Adrenal gland (tissue), 19 donors: ENCODE measurements at places on chromosomes 11 and 22. TPM values are rescaled to one million over a fixed set of nuclear protein-coding genes. Genes with fewer than 3 reads are reported as not detected.

- DNase-seq, result no peak
These were observed 476.9 kb downstream of the MIAT start for GRCh38 chr22:27134315-27134701.

- no peak for DNase-seq
These were observed 17.9 kb downstream of the TTC17 start for GRCh38 chr11:43376594-43376993.

- peak; percentile 79 for DNase-seq
These were observed 1.4 kb downstream of the CDC42BPG start for GRCh38 chr11:64842851-64843685.

The PITPNM1 gene
- total RNA-seq, result 78.6 TPM

The C11orf16 gene
- not detected for total RNA-seq

The CLCF1 gene
- total RNA-seq, result 1.5 TPM

- peak; percentile 68 for DNase-seq
These were observed 6.2 kb upstream of the RGL4 start for GRCh38 chr22:23684561-23685031.

DNA sequence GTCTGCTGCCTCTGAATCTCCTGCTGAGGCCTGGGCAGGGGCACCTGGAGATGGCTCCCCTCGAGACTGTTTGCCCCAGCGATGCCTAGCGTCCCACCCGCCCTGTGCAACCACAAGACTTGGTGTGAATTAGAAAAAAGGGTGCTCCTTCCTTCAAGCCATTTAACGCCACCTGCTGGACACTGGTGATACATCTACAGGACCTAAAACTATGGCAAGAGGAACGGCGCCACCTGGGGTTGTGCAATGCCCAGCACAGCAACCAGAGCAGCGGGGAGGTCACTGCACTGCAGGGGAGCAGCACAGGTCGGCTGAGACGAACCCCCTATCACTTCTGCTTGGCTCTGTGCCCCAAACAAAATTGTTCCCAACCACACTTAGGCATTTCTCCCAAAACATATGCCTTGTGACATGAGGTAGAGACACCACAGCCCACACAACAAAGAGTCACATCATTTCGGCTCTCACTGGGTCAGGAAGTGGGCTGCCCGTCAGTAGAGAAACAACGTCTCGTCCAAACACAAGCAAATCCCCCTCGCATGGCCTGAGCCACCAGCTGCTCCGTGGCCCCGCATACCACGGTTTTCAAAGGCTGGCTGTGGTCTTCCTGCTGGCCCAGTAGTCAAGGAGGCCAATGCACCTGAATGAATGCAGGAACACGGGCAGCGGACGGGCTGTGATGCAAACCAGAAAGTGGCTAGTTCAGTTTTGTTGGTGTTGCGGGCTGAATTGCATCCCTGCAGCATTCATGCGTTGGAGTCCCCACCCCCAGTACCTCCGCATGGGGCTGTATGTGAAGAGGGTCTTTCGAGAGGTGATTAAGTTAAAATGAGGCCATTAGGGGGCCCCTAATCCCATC lies 171.9 kb downstream of the SHANK2 start:
- DNase-seq, result peak; percentile 77

GRCh38 chr11:44861849-44862557 lies 88.7 kb downstream of the TP53I11 start:
- peak; percentile 87 for DNase-seq

- no peak for DNase-seq
These were observed 25.5 kb downstream of the NNMT start for GRCh38 chr11:114321621-114322257.

The CARD18 gene
- total RNA-seq, result not detected

DNA sequence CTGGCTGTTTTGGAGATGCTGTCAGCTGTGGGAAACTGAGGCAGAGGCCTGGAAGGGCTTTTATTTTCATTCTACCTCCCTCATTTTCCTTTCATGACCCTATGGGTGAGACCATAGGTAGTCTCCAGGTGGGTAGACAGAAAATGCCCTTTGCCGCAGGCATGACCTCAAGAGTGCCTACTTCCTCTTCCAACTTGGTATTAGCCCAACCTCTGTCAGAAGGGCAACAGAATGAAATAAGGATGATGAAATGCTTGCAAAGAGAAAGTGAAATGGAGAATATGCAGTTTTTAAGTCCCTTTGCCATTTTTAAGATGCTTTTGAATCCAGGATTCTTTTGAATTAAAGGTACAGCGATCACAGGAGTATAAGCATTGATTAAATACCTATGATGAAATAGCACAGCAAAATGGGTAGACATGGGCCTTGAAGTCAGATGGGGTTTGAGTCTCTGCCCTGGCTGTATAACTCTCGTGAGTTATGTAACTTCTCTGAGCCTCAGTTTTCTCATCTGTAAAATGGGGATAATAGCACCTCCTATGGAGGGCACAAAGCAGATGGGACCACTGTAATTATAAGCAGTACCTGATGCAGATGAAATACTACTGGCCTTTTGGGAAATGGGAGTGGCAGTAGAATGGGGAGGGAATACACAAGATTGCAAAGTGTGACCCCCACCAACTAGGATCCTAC lies 3.7 kb downstream of the ASPHD2 start:
- DNase-seq, result no peak

DNA sequence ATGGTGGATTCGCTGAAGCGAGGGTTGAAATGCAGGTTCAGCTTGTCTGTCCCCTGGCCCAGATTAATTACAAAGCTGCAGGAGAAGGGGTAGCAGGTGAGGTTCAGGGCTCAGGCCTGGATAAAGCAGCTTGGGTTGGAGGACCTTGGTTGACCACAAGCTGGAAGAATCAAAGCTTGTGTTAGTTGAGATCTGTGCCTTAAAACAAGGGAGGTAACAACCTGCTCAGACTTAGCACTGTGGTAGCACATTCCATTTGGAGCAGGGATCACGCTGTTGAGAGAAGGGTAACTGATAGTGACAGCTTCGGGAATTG lies 9.3 kb downstream of the LGALS2 start:
- DNase-seq, result no peak

DNA sequence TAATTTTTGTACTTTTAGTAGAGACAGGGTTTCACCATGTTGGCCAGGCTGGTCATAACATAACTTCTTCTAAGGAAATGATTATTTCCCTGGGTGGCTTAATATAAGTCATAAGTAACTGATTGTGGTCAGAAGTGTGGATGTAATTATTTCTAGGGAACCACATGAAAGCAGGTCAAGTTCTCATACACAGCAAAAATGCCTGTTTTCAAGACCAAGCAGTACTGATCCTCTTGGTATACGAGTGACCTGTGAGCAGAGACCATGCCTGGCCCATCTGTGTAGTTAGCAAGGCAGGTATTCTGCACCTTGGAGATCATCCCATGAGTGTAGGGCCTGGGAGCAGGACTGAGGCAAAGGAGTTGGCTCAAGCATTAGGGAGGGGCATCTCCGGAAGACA lies 32.5 kb upstream of the NUCB2 start:
- no peak for DNase-seq

DNA sequence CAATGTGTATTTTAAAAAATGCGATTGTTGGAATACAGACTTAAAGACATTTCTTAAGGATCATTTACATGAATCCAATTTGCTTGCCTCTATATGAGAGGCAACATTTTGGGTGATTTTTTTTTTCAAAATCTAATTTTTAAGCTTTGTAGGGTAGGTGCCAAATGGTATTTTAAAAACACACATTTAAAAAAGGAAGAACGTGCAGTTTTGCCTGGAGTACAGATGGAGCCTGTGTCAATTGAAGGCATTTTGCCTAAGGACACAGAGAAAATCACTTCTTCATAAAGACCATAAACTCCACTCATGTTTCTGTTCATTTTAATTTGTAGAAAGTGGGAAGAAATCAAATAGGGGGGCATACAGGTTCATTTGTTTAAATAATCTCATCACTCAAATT lies 91.3 kb downstream of the BDNF start:
- no peak for DNase-seq

DNA sequence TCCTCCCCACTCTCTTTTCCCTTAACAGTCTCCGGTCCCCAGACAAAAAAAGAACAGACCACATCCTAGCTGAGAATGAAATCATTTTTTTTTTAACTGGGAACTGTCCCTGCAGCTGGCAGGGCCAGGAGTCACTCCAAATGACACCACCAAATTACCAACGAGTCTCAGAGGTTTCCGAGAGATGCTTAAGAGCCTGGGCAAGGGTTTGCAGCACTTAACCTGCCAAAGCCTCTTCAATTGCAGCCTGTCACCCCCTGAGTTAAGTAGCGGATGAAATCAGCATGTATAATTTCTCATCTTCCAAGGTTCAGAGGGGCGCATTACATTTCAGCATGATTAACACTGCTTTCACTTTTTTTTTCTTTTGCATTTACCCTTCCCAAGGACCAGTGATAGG lies 71.8 kb downstream of the TENM4 start:
- DNase-seq, result no peak

DNA sequence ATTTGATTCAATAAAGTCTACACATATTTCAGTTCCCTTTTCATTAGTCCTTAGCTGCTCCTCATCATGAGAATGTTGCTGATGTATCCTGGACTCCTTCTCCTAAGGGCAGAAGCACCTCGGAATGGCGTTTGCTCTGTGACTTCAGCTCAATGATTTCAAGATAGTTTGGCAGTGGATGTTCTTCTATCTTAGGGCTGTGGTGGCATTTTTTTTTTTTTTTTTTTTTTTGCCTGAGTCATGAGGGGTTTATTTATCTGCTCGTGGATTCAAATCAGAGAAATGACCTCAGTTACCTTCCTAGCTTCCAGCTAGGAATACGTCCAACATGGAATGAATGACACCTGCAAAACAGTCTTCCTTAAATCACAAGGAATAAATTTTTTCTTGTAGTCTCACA lies 220.0 kb upstream of the ZBED5 start:
- DNase-seq, result no peak

DNA sequence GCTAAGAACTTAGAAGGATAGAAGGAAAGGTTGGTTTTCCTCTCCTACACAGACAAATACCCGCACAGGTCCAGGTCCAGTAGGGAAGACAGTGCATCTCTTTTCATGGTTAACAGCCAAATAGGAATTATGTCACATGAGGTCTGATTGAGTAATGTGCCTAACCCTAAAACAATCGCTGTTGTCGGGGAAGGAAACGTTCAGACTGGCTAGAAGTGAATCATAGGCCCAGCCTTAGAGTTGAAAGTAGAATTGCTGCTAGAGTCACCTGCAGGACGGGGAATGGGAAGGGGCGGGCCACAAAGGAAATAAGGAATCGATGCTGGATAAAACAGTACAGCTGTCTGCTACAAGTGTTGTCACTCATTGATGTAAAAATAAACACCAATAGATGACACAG lies 12.4 kb upstream of the HTATIP2 start:
- no peak for DNase-seq

The MCM5 gene
- 19.7 TPM for total RNA-seq

The MAML2 gene
- total RNA-seq, result 7.0 TPM

The CRYAB gene
- total RNA-seq, result 87.7 TPM

DNA sequence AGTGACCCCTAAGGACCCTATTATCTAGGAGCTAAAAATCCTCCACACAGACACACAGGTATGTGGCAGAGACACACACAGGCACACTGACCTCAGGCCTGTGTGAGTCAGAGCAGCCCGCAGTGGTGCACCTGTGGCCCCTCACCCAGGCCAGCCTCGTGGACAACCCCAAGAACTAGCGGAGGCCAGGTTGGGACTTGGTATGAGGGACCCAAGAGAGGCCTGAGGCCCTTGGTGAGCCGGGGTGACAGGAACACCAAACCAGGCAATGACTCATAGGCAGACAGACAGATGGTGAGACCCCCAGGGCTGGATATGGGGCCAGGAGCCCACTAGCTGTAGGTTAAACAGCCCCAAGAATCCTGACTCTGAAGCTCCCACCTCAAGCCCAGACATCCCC lies 6.0 kb downstream of the CASTOR1 start:
- DNase-seq, result no peak

DNA sequence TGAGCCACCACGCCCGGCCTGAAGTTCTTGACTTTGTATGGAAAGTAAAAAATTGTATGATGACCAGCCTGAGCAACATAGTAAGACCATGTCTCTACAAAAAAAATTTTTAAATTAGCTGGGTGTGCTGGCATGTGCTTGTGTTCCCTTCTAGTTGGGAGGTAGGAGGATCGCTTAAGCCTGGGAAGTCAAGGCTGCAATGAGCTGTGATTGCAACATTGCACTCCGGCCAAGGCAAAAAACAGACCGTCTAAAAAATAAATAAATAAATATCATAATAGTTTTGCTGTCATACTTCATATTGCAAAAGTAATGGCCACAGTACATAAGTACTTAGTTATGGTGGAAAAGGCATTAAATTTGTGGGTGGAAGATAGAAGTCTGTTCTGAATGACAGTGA lies 3.4 kb downstream of the AGBL2 start:
- DNase-seq, result peak; percentile 63

DNA sequence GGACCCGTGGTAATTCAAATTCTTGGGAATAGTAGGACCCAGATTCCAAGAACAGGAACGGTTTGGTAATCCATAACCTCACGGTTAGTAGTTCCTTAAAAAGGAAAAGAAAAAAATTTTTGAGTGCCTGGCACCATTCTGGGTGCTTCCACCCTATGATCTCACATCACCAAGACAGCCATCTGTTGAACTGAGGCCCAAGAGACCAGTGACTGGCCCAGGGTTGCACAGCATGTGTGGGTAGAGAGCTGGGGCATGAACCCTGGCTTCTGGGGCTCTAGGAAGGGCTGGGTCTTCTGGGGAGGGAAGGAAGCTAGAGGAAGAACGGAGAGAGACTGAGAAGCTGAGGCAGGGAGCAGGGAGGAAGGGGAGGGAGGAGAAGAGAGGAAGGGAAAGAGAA lies 4.7 kb upstream of the SPI1 start:
- DNase-seq, result no peak

- DNase-seq, result peak; percentile 63
These were observed 36.3 kb upstream of the CFAP300 start for GRCh38 chr11:102010776-102011494.

The VSIG10L2 gene
- not detected for total RNA-seq

GRCh38 chr11:14809466-14809865 lies 82.6 kb downstream of the CYP2R1 start:
- no peak for DNase-seq

The FAM180B gene
- total RNA-seq, result not detected

The CBL gene
- 13.8 TPM for total RNA-seq

- peak; percentile 82 for DNase-seq
These were observed 6.0 kb upstream of the RAB3IL1 start for GRCh38 chr11:61923166-61924063.

The CSNK1E gene
- total RNA-seq, result 60.3 TPM

DNA sequence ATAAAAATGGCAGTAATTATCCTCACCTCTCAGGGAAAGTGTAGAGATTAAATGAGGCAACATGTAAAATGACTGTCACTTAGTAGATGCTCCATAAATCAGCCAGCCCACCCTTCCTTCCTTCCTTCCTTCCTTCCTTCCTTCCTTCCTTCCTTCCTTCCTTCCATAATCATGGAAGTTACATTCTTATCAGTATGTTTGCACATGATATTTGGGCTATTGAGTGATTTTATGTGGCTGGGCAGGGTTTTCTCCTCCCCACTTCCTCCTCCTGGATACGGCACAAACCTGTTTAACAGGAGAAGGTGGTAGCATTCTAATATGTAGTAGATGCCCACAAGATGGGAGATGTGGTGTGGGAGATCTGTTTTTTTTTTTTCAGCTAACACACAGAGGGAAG lies 11.9 kb downstream of the LYVE1 start:
- DNase-seq, result no peak

The SCGB1D2 gene
- total RNA-seq, result 3.4 TPM

The GRAMD4 gene
- total RNA-seq, result 241 TPM
